SK-MEL-5 (cell line): ENCODE measurements at places on chromosomes 13 and 19.

DNA sequence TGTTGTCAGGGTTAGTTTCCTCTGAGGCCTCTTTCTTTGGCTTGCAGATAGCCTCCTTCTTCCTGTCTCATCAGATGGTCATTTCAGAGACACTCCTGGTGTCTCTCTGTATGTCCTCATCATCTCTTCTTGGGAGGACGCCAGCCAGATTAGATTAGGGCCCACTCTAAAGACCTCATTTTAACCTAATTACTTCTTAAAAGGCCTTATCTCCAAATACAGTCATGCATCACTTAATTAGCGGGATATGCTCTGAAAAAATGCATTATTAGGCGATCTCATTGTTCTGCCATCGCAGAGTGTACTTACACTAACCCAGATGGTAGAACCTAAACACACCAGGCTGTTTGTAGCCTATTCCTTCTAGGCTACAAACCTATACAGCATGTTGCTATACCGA is 89.0 kb downstream of the CDK8 start:
- no peak for DNase-seq

DNA sequence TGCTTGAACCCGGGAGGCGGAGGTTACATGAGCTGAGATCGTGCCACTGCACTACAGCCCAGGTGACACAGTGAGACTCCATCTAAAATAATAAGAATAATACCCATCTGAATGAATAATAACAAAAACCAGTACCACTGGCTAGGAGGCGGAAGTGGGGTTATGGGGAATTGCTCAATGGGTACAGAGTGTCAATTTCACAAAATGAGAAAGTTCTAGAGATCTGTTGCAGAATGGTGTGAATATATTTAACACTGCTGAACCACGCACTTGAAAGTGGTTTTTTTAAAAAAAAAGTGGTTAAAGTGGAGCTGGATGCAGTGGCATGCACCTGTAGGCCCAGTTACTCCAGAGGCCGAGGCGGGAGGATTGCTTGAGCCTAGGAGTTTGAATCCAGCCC is 18.5 kb downstream of the KLF2 start:
- no peak for DNase-seq

DNA sequence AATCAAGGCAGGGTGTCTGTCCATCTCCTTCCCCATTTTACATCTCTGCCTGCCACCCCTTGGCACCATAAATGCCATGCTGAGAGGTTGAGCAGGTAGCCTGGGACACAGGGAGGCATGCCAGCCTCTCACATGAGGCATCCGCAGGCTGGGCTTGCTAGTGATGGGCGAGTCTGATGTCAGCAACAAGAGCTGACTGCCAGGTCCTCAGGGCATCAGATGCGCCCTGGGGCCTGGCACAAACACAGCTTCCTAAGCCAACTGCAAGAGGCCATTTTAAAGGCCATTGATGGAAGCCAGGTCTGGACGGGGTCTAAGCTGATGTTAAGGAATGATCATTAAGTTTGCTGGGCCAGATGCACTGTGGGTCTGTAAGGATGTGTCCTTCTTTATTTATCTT is 34.6 kb downstream of the MYH14 start:
- DNase-seq, result no peak

DNA sequence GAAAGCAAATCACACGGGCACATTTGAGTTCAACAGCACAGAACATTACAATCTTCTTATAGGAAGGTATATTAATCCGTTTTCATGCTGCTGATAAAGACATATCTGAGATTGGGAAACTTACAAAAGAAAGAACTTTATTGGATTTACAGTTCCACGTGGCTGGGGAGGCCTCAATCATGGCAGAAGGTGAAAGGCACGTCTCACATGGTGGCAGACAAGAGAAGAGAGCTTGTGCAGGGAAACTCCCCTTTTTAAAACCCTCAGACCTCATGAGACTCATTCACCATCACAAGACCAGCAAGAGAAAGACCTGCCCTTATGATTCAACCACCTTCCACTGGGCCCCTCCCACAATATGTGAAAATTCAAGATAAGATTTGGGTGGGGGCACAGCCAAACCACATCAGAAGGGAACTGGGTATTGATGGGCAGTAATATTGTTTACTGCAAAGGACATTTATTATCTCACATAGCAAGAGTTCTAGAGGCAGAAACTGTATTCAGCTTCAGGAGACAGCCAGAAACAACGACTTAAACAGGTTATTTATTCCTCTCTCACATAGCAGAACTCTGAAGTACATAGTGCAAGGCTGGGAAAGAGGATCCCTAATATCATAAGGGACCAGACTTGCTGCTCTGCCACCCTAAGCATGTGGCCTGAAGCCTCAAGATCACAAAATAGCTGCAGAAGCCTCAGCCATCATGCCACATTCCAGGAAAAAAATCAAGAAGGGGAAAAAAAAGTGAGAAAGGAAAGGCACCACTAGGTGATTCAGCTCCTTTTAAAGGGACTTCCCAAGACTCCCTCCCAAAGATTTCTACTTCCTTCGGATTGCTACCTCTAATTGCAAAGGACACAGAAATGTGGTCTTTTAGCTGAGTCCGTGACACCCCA is 23.1 kb downstream of the FXYD5 start:
- DNase-seq, result no peak

- DNase-seq, result no peak
Observed at GRCh38 chr13:100454876-100455275, 133.7 kb downstream of the GGACT start.

- DNase-seq, result peak; percentile 36
Observed at GRCh38 chr13:28548872-28549271, 53.9 kb upstream of the FLT1 start.

DNA sequence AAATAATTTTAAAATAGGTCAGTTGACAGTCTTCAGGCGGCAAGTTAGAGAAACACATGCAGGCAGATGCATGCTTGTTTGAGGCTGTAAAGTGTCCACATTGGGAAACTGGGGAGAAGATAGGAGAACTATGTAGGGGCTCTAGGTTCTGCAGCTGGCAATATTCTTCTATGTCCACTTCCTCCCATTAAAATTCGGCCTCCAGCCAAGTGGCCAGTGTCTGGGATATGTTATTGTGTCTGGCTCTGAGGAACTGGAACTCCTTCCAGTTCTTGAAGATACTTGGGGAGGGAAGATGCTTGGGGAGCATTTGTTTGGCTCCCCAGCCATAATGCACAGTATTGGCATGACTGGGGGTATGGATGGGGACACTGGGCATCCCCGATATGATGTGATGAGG is 20.9 kb upstream of the KLF2 start:
- no peak for DNase-seq

- DNase-seq, result no peak
Observed at GRCh38 chr13:25466880-25467279, 95.1 kb downstream of the ATP8A2 start.

- no peak for DNase-seq
Observed at GRCh38 chr19:3515891-3516422, 9.8 kb downstream of the FZR1 start.

- DNase-seq, result no peak
Observed at GRCh38 chr13:42865768-42866102, 84.4 kb downstream of the FAM216B start.

DNA sequence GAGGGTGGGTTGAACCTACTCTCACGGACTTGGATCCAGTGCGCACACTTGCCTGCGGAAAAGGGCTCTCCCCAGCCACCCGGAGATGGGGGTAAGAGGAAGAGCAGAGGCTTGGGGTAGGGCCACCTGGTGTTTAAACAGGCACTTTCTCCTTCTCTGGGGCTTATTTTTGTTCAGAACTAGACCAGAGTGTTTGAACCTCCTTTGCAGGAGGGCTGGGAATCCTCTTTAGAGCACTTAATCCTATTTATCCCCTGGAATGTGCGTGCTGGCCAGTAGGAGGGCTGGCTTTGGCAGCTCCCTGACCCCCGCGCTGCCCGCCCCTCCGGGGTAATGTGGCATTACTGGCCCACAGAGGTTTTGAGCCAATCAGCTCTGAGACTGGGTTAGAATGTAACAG is 2.0 kb downstream of the RGS9BP start:
- no peak for DNase-seq

- no peak for DNase-seq
Observed at GRCh38 chr19:1789261-1790041, 22.6 kb downstream of the ATP8B3 start.

GRCh38 chr19:11942843-11943108 is 17.9 kb downstream of the ZNF700 start:
- DNase-seq, result no peak

GRCh38 chr13:41590122-41590521 is 132.8 kb downstream of the RGCC start:
- DNase-seq, result no peak

GRCh38 chr19:1612114-1613086 is 7.1 kb upstream of the UQCR11 start:
- DNase-seq, result no peak

- DNase-seq, result no peak
Observed at GRCh38 chr19:38697641-38698071, 46.6 kb downstream of the CAPN12 start.

DNA sequence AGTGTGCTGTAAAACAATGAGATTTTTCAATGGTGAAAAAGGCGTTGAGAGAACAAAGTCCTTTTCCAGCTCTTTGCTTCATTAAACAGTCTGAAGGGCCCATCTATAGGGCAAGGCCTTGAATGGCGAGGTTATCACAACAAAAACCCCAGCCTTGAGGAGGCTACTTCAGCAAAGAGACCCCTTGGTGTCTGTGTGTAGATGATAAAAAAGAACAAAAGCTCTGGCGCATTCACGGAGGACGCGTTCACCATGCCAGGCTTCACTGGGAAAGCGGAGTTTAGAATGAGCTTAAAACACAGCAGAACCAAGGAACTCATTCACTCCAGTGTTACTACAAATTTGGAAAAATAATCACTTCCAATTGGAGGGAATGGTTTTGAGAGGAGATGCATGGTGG is 530.0 kb upstream of the ARGLU1 start:
- DNase-seq, result no peak

GRCh38 chr13:111359237-111359915 is 38.9 kb downstream of the TEX29 start:
- DNase-seq, result no peak

GRCh38 chr13:110430391-110431336 is 123.6 kb downstream of the COL4A2 start:
- DNase-seq, result no peak

- DNase-seq, result no peak
Observed at GRCh38 chr19:8973501-8974091, 36.6 kb downstream of the MUC16 start.

DNA sequence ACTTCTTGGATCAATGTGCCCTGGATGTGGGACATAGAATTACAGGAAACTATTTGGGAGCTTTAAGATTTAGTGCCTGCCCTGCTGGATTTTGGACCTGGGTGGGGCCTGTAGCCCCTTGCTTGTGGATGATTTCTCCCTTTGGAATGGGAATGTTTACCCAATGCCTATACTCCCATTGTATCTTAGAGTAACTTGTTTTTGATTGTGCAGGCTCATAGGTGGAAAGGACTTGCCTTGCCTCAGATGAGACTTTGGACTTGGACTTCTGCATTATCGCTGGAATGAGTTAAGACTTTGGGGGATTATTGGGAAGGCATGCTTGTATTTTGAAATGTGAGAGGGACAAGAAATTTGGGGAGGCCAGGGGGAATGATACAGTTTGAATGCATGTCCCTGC is 13.5 kb downstream of the SLC15A1 start:
- DNase-seq, result no peak

GRCh38 chr13:21100994-21101757 is 39.8 kb upstream of the LATS2 start:
- DNase-seq, result peak; percentile 74

DNA sequence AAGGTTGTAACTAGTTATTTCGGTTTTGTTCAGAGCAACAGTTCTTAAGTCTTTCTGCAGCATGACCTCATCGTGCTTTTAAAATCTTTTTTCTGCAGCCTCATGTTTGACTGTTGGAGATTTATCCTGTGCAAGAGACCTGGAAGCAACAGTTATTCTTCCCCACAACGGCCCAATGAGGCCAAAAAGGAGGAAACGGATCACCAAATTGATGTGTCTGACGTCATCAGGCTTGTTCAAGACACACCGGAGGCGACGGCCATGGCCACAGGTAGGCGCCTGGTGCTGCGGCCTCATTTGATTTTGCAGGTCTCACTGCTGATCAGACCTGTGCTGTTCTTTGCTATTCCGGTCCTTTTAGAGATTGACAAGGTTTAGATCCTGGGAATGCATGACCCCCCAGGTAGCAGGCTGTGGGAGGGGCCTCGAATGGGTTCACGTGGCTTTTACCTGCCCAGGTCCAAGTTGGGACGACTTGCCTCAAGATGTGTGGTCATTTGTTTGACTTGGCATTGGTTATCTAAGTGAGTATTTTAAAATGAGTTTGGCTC is 66.8 kb upstream of the MCF2L start:
- DNase-seq, result no peak

DNA sequence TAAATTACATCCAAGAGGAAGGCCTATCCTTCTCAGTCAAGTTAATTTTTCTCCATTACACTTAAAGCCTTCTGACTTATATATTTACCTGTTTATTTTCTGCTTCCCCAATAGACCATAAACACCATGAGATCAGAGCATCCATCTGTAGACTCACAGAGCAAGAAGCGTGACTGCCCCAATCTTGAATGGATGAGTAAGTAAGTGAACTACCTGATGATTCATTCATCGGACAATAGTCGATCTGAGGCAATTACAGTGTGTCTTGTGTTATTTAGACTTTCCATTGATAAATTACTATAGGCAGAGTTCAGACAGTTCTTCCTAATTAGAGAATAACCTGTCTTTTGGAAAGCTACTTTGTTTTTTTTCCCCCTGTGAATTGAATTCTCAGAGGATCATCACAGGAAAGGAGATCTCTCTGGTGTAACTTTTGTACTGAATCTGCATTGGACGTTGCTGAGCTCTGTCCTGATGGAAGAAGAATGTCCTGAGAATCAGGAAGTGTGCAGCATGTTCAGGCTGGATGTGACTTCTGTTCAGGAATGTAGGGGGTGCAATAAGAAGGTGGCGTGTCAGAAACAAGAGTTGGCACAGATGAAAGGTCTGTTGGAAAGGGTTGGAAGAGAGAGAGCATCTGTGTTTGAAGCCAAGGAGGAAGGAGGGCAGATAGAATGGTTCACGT is 367.0 kb downstream of the NALCN start:
- DNase-seq, result no peak

- DNase-seq, result peak; percentile 95
Observed at GRCh38 chr19:13053761-13054625, 48.7 kb downstream of the LYL1 start.

GRCh38 chr13:98175823-98176222 is 1.2 kb downstream of the RNF113B start:
- DNase-seq, result no peak

DNA sequence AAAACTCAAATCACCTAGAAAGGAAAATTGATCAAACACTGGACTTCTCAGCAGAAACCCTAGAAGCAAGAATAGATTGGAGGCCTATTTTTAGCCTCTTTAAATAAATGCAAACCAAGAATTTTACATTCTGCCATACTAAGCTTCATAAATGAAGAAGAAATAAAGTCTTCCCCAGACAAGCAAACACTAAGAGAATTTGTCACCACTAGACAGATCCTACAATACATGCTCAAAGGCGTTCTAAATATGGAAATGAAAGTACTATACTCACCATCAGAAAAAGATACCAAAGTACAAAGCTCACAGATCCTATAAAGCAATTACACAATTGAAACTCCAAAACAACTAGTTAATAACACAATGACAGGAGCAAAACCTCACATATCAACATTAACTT is 578.1 kb downstream of the UQCRFS1 start:
- DNase-seq, result no peak
